Right ventricle myocardium inferior (tissue), 1 donor: ENCODE measurements at places on chromosomes 16 and 17. TPM values are rescaled to one million over a fixed set of nuclear protein-coding genes. Genes with fewer than 3 reads are reported as not detected.
A peak's percentile ranks its signal among the peaks of the same experiment; 100 is the strongest.

PRSS27 gene
- 0.30 TPM for total RNA-seq

P2RX1 gene
- 0.16 TPM for total RNA-seq

OR1D5 gene
- not detected for total RNA-seq

RPRML gene
- total RNA-seq = not detected

C17orf78 gene
- not detected for total RNA-seq

- DNase-seq = no peak
These were observed 117.5 kb downstream of the ASIC2 start for GRCh38 chr17:33175562-33175961.

GRCh38 chr17:75542728-75543336 is 17.3 kb downstream of the LLGL2 start:
- DNase-seq = peak; percentile 54

DNA sequence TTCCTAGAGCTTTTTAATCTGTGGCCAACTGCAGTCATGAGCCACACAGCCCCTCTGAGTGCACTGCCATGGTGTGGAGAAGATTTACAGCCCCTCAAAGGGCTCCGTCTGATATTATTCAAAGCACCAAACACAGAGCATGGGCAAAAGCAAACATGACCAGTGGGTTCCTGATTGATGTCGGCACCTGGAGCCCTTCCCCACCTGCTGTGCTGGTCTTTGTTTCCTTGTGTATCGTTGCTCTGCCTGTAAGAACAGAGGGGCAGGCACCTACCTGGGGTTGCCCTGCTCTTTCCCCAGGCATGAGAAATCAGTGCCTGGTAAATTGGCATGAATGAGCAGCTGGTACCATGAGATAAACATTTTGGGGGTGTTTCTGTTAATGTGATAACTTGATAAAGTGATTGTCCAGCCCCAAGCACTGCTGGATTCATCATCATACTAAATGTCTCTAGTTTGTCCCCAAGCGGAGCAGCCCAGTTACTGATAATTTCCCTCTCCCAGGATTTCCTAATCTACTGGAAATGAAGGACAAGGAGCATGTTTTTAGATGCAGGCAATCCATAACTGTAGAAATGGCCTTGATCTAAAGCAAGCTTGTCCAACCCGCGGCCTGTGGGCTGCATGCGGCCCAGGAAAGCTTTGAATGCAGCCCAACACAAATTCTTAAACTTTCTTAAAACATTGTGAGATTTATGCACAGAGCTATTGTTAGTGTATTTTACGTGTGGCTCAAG is 5.0 kb upstream of the SPIRE2 start:
- DNase-seq = no peak

DNA sequence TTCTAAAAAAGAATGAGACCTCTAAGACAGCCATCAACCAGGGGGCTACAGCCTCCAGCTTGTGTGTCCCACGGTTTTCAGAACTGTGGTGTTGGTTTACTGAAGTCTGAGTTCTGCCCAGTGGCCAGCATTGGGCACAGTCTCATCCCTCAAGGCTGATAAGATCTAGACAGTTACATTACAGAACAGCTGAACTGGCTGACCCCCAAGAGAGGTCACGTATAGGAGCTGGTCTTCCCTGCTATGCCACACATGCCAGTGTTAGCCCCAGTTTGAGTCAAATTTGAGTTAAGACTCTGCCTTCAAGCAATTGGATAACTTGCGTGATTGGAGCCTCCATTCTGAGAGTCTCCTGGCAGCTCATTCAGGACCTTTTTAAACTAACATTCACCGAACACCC is 14.8 kb upstream of the NUP93 start:
- DNase-seq = no peak

DNA sequence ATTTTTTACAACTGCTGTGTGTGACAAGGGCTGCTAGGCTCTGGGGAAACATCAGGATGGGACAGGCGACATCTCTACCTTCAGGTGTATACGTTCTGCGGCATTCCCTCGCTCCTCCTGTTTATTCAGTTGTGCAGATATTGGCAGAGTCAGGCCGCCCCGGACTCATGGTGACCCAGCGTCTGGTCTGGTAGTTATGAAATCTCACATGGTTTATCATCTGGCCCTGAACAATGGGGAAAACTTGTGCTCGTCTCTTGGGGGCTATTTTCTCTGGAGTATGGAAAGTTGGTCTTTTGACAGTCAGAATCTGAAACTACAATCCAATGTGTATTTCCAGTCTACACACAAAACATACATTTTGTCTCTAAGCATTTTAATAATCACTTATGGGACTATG is 3.3 kb downstream of the MARCHF10 start:
- no peak for DNase-seq

DNA sequence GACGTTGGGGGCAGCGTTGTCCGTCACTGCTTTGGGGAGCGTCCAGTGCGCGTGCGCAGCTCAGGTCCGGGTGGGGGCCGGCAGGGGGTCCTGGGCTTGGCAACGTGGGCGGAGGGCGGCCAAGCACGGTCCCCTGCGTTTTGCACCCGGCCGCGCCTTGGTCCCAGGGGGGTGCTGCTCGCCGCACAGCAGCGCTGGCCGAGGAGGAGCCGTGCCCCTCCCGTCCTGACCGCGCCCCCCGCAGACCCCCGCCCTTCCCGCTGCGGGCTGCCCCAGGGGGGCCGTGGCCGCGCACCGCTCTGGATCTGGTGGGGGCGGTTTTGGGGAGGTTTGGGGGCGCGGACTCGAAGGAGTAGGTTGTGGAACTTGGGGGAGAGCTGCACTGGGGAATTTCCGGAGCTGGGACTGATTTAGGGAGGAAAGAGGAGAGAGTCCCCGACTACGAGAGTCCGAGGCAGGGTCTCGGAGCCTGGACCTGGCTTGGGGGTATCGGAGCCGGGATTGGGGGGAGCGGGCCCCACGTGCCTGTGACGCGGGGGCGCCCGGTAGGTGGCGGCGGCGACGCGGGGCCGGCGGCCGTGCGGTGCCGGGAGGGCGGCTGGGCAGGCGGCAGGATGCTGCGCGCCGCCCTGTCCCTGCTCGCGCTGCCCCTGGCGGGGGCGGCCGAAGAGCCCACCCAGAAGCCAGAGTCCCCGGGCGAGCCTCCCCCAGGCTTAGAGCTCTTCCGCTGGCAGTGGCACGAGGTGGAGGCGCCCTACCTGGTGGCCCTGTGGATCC is at the start of gene SLC9A5:
Gene SLC9A5 (plus strand): TSS at position 579 of the 777 bp plus-strand sequence. CDS start 36 bp downstream, at position 615.
- DNase-seq = peak; percentile 75

DNA sequence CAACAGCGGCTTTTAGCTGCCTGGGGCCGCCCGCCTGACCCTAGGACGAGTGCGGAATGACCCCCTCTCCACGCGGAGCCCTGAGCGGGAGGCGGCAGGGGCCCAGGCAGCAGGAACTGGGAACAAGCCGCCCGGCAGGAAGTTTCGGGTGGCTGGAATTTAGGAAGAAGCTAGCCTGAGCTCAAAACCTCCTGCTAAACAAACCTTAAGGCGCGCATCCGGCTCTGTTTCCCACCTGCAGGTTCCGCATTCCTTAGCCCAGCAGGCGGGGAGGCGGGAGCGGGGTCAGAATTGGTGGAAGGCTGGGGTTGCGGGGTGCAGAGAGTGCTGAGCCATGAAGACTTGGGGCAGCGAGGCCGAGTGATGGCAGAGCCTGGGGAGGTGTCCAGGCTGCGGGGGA is 813.9 kb downstream of the KCNJ18 start:
- no peak for DNase-seq

DNA sequence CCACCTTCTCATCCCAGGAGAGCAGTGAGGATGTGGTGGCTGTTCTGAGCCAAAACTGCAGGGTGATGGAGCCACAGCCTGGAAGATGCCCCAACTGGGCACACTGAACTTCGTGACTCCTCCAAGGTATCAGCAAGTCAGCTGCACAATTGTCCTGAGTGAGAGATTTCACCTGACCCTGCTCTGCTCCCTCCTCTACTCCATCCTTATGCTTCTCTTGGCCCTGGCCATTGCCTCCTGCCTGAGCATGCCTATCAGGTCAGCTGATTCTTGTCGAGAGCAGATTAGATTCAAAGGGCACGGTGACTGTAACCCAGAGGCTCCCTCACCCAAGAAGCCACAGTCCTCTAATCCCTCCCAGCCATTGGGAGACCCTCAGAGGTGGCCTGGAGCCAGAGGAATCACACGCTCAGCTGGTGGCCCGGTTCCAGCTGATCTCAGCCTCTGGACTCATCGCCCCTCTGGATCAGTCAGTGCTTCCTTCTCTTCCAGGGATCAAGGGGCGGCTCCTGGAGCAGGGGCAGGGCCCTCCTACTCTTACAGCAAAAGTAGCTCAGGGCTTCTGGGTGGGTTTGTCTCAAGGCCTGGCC is 7.0 kb upstream of the CYB561 start:
- no peak for DNase-seq

DNA sequence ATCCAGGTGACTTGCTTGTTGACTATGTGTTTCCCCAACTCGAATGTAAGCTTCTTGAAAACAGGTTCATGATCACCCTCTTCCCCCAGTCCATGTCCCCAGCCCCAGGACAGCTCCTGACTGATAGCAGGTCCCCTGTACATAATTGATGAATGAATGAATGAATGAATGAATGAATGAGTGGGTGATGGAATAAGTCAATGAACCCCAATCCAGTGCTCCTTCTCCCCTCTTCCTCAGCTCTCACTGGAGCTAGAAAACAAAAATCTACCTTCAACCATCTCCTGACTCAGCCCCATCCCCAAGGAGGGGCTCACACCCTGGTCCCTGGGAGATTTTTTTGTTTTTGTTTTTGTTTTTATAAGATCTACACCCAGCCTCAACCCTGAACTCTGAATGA is 16.2 kb upstream of the TVP23A start:
- DNase-seq = peak; percentile 53

DNA sequence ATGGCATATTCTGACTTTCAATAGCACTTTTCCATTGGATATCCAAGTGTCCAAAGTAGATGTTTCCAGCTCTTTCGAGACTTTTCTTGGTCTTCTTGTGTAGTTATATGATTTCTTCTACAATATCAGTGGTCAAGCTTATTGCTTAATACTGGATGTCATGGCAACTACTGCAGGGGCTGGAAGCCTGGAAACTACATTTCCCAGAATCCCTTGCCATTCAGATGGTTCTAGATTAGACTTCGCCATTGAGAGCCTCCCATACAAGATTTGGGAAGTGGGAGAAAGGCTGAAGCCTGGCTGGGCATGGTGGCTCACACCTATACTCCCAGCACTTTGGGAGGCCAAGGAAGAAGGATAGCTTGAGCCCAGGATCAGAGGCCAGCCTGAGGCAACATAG is 153.6 kb downstream of the C16orf95 start:
- no peak for DNase-seq

DNA sequence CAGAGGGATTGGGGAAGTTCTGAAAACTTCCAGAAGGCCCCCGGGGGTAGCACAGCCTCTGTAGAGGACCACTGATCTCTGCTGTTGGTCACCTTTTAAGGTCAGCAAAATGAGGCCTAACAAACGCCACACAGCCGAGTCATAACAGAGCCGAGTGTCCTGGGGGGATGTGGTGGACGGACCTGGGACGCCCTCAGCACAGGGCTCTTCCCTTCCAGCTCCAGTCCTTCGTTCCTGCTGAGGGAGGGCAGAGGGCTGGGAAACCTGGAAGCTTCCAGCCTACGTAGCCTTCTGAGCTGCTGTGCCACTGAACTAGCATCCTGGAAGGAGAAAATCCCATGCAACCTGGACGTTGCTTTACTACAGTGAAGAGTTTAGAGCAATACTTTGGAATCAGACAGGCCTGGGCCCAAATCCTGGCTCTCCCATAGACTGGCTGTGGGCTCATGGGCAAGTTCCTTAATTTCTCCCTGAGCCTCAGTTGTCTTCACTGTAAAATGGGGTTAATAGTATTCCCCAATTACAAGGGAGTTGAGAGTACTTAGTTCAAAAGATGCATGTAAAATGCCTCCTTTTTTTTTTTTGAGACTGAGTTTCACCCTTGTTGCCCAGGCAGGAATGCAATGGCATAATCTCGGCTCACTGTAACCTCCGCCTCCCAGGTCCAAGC is 34.4 kb upstream of the ZCCHC14 start:
- no peak for DNase-seq

DNA sequence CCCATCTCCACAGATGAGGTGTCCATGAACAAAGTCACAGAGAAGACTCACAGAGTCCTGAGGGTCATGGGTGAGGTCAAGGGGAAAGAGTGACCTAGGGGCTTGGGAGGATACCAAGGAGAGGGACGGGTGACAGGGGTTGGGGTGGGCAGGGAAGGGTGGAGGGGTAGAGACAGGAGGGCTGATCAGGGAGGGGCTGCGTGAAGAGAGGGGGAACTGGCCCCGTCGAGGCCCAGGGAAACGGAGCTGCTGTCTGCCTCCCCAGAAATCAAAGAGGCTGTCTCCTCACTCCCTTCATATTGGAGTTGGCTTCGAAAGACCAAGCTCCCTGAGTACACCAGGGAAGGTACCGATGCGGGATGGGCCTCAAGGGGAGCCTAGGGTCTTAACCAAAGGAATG is 617 bp downstream of the TMEM95 start:
- DNase-seq = no peak
